ENCODE measurements at places on chromosomes 12 and 14. TPM values are rescaled to one million over a fixed set of nuclear protein-coding genes. Genes with fewer than 3 reads are reported as not detected.
A peak's percentile ranks its signal among the peaks of the same experiment; 100 is the strongest.

- peak overlapping the region; percentile 59 for H3K4me3 ChIP-seq
- H3K27ac ChIP-seq: peak overlapping the region; percentile 74
- H3K27me3 ChIP-seq: no peaks in the 10 kb centered on the region
- H3K36me3 ChIP-seq: peaks cover 9% of the 10 kb centered on the region
Measured at GRCh38 chr12:3202734-3203446, 125.7 kb downstream of the TSPAN9 start.

The DBX2 gene
- polyA plus RNA-seq: not detected

DNA sequence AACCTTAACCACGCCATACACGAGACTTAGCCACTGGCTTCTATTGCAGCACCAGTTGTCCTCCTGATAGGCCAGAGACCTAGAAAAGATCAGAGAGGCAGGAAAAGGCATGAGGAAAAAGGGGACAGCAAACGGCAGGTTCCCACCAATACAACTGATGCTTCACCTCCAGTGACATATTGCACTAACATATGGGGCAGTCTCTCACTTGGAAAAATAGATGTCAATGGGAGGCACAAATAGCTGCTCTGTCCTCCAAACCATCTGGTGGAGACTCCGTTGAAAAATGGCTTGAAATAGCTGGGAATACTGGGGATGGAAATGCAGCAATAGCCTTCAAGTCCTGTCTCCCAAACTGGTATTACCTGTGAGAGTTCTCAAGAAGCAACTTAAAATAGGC, 20.3 kb downstream of the SLC8A3 start:
- H3K27ac ChIP-seq: no peak overlapping the region
- H3K36me3 ChIP-seq: no peaks in the 10 kb centered on the region
- no peak for DNase-seq
- H3K4me3 ChIP-seq: no peak overlapping the region
- H3K4me1 ChIP-seq: no peaks in the 10 kb centered on the region

The LRCOL1 gene
- not detected for polyA plus RNA-seq

DNA sequence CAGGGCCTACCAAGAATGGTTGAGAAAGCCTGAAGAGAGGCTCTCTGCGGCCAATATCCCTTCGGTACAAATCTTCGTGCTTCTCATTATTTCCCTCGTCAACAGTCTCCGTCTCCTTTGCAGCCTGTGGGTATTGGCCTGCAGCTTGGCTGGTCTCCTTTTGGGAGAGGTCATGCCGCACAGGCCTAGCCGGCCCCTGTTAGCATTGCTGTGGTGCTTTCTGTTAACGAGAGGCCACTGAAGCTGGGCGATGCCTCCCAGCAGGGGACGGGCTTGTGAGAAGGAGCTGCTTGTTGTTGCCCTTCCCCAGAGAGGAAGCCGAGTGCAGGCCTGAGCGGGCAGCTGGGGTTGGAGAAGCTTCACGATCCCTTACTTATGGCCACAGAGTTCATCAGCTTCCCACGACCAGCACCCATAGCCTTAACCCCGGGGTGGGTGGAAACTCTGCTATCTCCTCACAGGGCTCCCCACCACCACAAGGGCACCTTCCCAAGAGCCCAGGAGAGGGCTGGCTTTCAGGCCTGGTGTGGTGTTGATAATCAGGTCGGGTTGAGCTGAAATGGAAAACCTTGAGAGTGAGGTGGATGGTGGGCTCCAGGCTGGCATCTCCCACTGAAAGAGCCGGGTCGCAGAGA, 228.6 kb downstream of the ZFP36L1 start:
- DNase-seq: no peak
- H3K36me3 ChIP-seq: no peaks in the 10 kb centered on the region
- H3K4me1 ChIP-seq: peaks cover 71% of the 10 kb centered on the region
- no peak overlapping the region for H3K4me3 ChIP-seq
- H3K27ac ChIP-seq: peak overlapping the region; percentile 72

DNA sequence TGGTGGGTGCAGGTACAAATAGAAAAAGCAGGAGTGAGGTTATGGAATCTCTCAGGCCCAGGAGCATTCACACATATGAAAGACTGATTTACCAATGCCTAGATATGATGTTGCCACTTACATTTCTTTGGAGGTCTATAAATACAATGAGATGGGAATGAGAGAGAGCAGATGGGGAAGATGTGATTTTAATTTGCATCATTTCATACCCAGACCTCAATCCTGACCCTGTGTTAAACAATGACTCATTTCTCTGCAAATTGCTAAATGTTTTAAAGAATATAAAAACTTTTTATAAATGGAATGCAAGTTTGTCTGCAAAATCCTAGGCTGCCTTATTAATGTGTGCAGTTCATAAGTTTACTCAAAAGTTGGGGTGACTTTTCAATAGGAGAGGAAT, 38.6 kb upstream of the GNG2 start:
- H3K36me3 ChIP-seq: no peaks in the 10 kb centered on the region
- no peaks in the 10 kb centered on the region for H3K4me1 ChIP-seq
- no peak for DNase-seq
- no peak overlapping the region for H3K4me3 ChIP-seq
- no peak overlapping the region for H3K27ac ChIP-seq

DNA sequence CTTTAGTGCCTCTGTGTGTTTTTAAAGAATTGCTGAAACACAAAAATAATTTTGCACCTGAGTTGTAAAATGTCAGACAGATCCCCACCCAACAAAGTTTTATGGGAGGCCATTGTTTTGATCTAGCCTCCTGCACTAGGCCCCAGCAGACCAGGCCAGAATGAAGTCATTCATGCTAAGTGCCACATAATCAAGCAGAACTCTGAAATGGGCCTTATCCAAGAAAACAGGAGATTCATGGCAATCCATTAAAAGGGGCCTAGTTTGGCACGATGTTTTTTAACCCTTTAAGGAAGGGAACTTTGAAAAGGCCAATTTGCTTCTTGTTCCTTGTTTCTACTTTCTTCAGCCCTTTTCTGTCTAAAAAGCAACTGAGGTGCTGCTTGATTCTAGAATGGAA, 260.9 kb downstream of the ITPR2 start:
- H3K27ac ChIP-seq: no peak overlapping the region
- no peak overlapping the region for H3K4me3 ChIP-seq
- H3K36me3 ChIP-seq: no peaks in the 10 kb centered on the region
- no peak for DNase-seq

- peaks cover 15% of the 10 kb centered on the region for H3K4me1 ChIP-seq
- no peaks in the 10 kb centered on the region for H3K36me3 ChIP-seq
- H3K27ac ChIP-seq: no peak overlapping the region
- H3K27me3 ChIP-seq: peaks cover 88% of the 10 kb centered on the region
- DNase-seq: no peak
Measured at GRCh38 chr14:100569734-100570286, 17.4 kb downstream of the BEGAIN start.

GRCh38 chr14:53950031-53950793, 6.4 kb downstream of the BMP4 start:
- H3K27ac ChIP-seq: no peak overlapping the region
- H3K4me1 ChIP-seq: peaks cover 17% of the 10 kb centered on the region
- H3K27me3 ChIP-seq: peaks cover 3% of the 10 kb centered on the region
- peaks cover 33% of the 10 kb centered on the region for H3K36me3 ChIP-seq

Data from heart left ventricle (tissue), 16 donors.